Skin of body (tissue), 3 donors: ENCODE measurements at places on chromosomes 2 and 18. TPM values are rescaled to one million over a fixed set of nuclear protein-coding genes. Genes with fewer than 3 reads are reported as not detected.
A peak's percentile ranks its signal among the peaks of the same experiment; 100 is the strongest.

DNA sequence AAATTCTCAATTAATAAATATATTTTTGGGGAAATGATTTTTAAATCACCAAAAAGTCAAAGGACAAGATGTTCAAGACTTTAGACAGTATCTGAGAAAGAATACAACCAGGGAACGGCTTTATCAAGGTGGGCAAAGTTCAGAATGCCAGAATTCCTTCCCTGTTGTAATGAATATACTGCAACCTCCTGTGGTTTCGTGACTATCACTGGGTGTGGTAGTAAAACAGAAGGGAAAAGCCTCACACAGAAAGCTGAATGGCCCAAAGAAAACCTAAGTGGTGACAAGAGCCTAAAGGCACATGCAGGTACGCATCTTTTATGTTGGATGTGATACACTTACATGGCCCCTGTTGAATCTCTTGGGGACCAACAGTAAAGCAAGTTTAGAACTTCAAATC, 37.1 kb downstream of the MBD2 start:
- DNase-seq, result no peak

- DNase-seq, result no peak
Observed at GRCh38 chr2:209523041-209523740, 99.3 kb downstream of the MAP2 start.

GRCh38 chr2:46009772-46010171, 287.4 kb upstream of the EPAS1 start:
- DNase-seq, result peak; percentile 22

DNA sequence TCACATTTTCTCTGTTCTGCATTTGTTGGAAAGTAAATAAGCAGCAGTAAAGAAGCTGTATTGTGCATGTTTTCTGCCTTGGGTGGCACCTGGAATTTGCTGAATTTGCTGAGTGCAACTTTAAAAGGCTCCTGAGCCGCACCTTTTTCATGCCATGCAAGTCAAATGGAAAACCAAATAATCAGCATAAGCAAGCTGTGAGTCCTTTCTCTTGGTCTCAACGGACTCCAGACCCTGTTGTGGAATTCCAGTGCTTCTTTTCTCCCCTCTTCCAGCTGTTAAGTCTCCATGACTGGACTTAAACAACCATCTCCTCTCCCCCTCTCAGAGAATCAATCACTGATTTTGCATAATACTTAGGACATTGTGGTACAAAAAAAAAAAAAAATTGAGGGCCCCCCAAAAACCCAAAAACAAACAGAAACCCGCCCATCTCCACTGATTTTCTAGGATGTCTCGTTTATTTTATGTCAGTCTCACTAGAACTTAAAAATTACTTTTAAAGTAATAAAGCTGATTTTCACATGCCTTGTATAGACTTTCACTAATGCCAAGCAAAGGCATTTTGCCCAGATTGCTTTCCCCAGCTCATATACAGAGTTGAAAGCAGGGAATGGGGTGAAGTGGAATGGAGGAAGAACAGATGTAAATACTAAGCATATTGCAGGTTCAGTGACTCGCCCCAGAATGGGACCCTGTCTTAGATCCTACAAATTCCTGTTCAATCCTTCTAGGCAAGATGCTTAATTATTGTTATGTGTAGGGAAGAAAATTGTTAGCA, 5.1 kb upstream of the CETN1 start:
- no peak for DNase-seq

DNA sequence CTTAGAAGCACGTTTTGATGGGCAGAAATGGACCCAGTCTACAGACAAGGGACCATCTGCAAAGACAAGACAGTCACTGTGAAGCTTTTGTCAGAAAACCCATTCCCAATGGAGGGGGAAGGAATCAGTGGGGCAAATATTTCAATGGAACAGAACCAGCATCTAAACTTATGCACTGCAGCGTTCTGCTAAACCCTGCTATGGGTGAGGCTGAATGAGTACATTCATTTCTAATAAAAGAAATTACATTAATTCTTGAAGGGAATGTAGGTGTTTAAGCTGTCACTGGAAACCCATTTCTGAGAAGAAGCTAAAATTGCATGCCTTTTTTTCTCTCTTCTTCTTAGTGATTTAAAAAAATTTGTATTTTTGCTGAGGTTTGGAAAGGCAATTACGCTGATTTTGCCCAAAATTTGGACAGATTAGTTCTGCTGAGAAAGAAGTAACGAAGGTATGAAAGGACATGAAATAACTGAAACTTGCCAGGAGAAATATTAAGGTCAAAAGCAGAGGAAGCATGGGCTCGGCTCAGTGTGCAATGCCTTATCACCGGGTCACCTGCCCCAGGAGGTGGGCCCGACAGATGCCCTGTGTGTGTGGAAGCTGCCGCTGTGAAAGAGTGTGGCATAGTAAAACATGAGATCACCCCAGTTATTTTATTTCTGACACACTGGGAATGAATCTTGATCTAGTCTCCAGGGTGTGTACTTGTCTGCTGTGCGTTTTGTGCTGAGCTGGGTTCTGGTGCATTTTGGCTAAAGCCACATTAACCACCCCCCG, 24.2 kb downstream of the SH3RF3 start:
- DNase-seq, result no peak

- no peak for DNase-seq
Observed at GRCh38 chr2:207913772-207914358, 111.5 kb downstream of the PLEKHM3 start.

DNA sequence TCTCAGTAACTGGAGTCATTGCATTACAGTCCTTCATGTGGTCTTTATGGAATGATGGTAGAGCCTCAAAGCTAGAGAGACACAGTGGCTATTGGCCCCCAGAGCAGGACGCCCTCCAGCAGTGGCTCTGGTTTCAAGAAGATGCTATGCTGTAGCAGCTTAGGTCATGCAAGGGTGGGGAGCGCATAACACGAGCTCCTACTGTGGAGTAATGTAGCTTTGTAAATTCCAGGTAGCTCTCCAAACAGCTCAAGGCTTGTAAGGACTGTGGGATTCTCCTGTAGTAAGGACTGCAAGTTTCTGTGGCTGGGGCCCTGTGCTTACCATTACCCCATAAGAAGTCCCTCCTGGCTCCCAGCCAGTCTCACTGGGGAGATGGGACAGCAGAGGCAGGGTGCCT, 15.6 kb downstream of the APLF start:
- no peak for DNase-seq

DNA sequence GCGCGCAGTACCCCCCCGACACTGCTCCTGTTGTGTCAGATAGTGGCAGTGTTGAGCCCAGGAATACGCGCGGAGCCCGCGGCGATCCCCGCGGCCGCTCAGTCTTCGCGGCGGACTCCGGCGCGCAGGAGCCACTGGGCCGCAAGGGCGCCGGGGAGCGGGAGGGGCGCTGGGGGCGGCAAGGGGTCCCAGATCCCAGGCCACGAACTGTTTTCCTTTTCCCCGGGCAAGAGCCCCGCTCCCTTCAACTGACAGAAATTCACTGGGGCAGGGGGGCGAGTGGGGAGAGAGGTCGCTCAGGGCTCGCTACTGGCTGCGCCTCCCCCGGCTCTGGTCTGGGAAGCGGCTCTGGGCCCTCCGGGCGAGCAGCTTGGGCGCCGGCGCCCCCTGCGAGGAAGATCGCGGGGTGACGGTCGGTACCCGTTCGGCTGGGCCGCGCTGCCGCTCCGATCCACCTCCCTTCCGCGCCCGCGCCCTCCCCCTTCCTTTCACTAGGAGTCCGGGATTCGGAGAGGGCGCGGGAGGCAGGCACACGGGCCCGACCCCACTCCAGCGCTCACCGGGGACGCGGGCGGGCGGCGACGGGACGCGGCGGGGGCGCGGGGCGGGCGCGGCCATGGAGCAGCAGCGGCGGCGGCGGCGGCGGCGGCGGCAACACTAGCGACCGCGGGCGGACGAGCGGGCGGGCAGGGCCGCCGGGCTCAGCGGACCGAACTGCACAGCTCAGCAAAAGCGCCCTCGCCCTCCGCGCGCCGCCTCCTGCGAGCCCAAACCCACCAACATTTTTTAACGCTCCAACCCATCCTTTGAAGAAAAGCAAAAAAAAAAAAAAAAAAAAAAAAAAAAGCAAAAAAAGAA, 1.4 kb upstream of the SETBP1 start:
- DNase-seq, result peak; percentile 64

DNA sequence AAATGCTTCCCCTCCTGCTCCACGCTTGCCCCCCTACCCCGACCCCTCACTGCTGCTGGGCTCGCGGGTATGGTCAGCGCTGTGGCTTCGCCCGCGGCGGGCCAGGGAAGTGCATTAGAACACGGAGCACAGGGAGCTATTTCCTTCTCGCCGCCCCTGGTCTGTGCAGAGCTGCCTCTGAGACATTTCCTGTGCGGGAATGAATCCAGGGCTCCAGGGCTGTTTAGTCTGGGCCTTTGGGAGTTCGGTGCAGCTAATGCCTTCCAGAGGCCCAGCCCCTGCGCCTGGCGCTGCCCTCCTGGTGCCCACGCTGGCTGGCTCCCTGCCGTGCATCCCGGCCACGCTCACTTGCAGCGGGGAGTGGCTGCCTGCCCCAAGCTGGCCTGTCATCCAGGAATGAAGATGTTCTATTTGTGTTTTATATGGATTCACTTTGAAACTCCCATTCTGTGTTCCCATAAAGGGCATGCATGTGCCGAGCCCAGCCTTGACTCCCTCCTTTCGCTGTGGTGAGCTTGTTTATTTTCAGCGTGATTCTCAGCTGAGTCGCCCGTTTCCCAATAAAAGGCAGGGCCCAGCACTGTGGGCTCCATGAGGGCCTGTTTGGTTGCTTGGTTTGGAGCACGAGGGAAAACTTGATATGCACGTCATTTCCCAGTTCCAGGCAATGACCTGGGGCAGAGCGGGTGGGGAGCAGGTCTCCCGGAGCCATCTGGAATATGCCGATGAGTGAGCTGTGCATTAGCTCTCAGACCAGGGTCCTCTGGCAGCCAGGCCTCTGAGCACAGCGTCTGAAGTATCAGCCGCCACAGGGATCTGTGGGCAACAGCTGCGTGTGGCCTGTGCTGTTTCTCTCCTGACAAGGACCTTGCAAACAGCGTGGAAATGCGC, 42.7 kb downstream of the SH3RF3 start:
- DNase-seq, result peak; percentile 37

DNA sequence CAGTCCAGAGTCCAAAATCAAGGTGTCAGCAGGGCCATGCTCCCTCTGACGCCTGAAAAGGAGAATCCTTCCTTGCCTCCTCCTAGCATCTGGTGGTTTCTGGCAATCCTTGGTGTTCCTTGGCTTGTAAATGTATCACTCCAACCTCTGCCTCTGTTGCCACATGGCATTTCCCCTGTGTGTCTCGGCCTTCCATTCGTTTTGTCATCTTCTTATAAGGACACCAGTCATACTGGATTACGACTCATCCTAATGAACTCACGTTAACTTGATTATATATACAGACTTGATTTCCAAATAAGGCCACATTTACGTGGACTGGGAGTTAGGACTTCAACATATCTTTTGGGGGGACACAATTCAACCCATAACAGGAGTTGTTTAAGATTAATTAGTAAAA, 15.8 kb downstream of the PMAIP1 start:
- no peak for DNase-seq

GRCh38 chr2:203824057-203824456, 43.5 kb upstream of the CTLA4 start:
- no peak for DNase-seq

GRCh38 chr2:144711630-144712549, 192.0 kb upstream of the ZEB2 start:
- DNase-seq, result peak; percentile 28

DNA sequence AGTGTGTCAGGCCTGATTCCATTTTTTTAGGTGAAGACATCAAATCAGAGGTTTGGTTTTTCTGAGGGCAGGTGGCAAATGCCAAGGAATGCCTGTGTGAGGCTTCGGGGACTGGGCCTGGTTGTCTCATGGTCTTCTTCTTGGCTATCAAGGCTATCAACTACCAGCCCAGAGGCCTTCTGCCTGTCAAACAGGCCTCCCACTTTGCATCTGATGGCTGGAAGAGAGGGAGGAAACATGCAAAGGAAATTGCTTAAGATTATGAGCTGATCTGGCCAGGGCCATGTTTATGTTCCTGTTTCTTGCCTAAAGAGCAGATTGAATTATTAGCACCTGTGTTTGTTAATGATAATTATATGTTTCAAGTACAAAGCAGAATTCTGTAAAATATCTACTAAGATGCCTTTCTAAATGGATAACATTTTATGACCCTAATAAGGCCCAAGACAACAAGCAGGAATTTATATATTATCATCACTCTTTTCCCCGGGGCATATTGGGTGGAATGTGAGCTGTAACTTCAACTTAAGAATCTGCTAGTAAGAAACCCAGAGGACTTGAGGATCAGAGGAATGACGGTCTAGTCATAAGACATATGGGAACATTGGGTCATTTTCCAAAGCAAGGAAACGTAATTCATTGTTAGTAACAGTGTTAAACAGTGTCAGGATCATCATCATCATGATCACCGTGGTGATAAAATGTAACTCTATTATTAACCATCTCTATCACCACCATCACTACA, 123.2 kb downstream of the LYPD6B start:
- peak; percentile 49 for DNase-seq

- no peak for DNase-seq
Observed at GRCh38 chr2:25817630-25818029, 60.7 kb downstream of the ASXL2 start.

- DNase-seq, result no peak
Observed at GRCh38 chr2:129880309-129880708, 99.2 kb upstream of the RAB6C start.

The TMEM17 gene
- 3.3 TPM for total RNA-seq

The TANC1 gene
- 43.7 TPM for total RNA-seq

The GPR39 gene
- 0.20 TPM for total RNA-seq

The CNTNAP5 gene
- total RNA-seq, result 0.10 TPM

The FBXO36 gene
- total RNA-seq, result 4.5 TPM
